AG10803 (cell line): ENCODE measurements at places on chromosomes 7 and 10.

- DNase-seq = peak; percentile 85
Measured at GRCh38 chr10:124414076-124414475, 4.6 kb downstream of the OAT start.

DNA sequence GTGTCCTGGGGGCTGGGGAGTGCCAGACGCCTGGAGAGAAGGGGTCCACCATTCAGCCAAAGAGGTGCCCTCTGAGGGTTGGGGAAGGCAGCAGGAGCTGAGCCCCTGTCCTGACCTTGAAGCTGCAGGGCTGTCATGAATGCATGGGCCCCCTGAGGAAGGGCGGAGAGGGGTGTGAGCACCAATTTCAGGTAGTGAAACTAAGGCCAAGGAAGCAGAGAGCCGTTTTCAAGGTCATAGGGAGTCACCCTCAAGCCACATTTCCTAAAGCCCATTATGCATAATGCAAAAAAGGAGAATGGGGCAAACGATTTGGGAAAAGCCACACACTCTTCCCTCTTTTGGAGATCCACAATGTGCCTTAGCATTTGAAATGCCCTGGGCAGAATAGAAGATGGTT is 37.2 kb downstream of the FIGNL1 start:
- no peak for DNase-seq

DNA sequence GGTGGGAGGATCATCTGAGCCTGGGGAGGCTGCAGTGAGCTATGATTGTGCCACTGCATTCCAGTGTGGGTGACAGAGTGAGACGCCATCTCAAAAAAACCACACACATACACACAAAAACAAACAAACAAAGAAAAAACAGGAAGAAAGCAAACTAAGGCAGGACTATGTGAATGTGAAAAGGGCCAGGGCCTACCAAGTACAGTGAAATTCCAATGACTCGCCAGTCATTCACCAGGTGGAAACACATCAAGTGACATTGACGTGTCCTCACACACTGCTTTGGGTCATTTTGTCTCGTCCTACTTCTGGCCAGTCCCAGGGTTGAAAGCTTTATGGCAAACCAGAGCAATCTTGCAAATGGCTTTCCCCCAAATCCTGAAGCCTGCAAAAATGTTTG is 79.9 kb downstream of the HIP1 start:
- no peak for DNase-seq

GRCh38 chr10:35789996-35790395 is 147.9 kb upstream of the FZD8 start:
- peak; percentile 26 for DNase-seq

DNA sequence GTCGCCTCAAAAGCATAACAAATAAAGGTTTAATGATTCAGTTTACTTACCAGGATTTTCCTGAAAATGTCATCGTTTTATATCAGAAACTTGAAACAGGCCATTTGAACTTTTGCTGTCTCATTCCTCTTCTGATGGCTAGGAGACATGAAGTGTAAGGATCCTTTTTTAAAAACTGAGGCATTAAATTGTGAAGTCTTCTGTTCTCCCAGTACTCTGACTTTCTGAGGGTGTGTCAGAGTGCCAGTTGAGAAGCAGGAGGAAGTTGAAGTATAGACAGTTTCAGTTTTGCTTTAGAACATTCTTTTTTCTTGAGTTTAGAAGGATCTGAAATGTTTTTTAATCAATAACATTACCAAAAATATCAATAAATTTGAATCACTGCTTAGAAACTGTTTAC is at the start of gene SAMD9L:
TSS of gene SAMD9L (minus strand) at position 242 of the 400 bp plus-strand sequence. CDS start 12,414 bp downstream, outside the sequence.
- DNase-seq = peak; percentile 25

- DNase-seq = no peak
Measured at GRCh38 chr7:130994378-130995115, 260.5 kb upstream of the KLF14 start.

- DNase-seq = no peak
Measured at GRCh38 chr10:9823268-9823930, 1194.3 kb upstream of the CELF2 start.

DNA sequence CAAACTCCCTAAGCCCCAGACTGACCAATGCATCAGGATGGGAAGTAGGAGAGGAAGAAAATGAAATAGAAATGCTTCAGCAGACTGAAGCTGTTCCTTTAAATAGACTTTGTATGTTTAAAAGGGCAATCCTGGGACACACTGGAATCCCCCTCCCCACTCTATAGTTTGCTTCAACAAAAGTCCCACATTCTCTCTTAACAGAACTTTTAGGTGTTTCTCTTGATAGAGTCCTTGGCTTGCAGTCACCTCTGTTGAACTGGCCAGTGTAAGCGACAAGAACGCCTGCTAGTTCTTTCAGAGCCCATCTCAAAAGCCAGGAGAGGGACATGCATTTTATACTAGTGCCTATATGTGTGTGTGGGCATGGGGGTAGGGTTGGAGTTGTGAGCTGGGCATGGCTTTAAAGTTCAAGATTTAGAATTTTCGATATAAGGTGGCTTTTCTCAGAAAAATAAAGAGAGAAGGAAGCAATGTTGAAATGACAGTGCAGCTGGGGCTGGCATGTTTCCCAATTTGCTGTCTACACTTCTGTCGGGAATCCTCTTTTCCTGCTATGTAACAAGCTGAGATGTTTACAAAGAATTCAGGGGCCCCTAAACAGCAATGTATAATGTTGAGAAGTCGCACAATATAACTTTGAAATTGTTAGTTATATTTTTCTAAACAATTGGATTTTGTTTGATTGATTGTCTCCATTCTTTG is 2.1 kb downstream of the TBX20 start:
- no peak for DNase-seq

DNA sequence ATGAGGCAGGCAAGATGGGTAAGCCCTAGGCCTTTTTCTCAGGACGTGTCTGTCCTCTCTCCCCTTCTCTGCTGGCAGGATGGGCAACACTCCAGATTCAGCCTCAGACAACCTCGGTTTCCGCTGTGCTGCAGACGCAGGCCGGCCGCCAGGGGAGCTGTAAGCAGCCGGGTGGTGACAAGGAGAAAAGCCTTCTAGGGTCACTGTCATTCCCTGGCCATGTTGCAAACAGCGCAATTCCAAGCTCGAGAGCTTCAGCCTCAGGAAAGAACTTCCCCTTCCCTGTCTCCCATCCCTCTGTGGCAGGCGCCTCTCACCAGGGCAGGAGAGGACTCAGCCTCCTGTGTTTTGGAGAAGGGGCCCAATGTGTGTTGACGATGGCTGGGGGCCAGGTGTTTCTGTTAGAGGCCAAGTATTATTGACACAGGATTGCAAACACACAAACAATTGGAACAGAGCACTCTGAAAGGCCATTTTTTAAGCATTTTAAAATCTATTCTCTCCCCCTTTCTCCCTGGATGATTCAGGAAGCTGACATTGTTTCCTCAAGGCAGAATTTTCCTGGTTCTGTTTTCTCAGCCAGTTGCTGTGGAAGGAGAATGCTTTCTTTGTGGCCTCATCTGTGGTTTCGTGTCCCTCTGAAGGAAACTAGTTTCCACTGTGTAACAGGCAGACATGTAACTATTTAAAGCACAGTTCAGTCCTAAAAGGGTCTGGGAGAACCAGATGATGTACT is 13.1 kb downstream of the PHKG1 start:
- peak; percentile 85 for DNase-seq

GRCh38 chr7:134605978-134606923 is 40.4 kb upstream of the BPGM start:
- DNase-seq = peak; percentile 50
